Muscle of arm (tissue), 14 donors: ENCODE measurements at places on chromosomes 4 and X.

DNA sequence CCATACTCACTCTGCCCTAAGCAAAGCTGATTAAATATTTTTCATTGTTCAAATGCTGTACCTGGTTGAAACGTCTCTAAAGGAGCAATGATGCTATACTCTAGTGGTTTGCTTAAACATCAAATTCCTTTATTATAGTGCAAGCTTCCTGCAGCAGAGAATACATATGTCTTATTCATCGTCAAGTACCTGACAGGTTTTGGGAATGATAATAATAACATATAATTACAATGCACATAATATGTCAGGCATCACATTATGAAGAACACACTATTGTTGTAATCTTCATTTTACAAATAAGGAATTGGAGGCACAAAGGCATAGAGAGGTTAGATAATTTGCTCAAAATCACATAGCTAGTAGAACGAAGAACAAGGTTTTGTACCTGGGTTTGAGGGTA, 151.6 kb downstream of the GRIA2 start:
- DNase-seq: no peak

- no peak for DNase-seq
These were observed 6.4 kb downstream of the HSPA4L start for GRCh38 chr4:127788517-127788916.

DNA sequence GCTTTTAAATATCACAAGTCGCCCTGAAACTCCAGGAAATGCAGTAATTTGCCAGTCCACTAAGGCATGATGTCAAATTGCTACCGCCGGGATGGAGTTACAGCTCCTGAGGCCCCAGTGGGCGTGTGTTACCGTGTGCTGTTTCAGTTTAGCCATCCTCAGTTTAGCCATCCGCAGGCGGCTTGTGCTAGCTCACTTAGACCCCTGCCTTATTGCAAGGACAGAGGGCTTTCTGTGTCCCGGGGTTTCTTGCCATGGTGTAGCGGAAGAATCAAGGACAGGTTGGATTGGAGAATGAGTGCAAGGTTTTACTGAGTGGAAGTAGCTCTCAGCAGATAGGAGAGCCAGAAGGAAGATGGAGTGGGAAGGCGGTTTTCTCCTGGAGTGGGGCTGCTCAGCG, 33.8 kb upstream of the LRBA start:
- no peak for DNase-seq

DNA sequence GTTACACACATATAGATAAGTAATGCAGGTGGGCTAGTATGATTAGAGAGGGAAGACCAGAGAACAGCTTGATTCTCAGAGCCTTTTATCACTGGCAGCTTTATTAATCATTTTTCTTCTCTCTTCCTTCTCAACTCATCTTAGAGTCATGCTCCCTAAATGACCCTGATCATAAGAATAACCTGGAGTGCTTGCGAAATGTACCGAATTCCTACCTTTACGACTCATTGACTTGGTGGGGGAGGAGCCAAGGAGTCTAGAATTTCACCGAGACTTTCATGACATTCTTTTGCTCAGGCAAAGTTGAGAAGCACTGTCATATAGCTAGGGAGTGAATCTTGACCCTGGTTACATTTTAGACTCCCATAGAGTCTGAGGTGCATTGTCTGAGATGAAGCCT, 298.9 kb upstream of the PUDP start:
- DNase-seq: no peak

DNA sequence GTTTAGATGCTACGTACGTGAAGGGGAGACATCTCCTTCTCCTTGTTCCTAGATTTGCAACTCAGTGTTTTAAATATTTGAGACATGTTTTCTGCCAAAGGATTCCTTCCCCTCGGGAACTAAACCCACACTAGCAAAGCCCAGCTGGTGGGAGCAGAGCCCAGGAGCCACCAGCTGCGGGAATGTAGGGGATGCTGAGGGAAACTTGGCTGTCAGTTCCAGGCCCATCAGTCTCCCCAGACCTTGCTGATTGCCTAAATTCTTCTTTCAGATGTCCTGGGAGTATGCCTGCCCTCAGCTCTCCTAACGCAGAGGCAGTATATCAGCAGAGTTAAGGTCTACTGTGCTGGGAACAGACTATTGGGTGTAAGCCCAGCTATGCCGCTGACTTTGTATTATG, 630.0 kb upstream of the TENM3 start:
- no peak for DNase-seq

DNA sequence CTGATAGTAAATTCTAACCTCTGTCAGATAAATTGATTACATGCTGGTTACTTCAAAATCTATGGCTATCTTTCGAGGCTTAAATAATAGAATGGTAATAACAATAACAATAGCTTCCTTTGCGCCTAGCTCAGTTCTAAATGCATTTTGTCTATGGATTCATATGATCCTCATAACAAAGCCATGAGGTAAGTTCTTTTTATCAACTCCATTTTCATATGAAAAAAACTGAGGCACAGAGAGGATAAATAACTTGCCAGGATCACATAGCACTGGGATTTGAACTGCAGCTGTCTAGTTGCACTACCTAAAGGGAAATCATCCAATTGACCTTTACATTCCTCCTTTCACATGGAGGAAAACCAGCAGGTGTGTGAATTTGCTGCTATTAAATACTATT, 108.6 kb upstream of the ARX start:
- no peak for DNase-seq

- peak; percentile 59 for DNase-seq
These were observed 3.0 kb downstream of the SLIT2 start for GRCh38 chr4:20254511-20255250.

- no peak for DNase-seq
These were observed 73.2 kb downstream of the NFKB1 start for GRCh38 chr4:102574317-102574716.

GRCh38 chr4:156781852-156782251, 189.7 kb downstream of the PDGFC start:
- DNase-seq: no peak
